CD4-positive, CD25-positive, alpha-beta regulatory T cell (primary cell): ENCODE measurements at places on chromosomes 5 and 9.
A peak's percentile ranks its signal among the peaks of the same experiment; 100 is the strongest.

DNA sequence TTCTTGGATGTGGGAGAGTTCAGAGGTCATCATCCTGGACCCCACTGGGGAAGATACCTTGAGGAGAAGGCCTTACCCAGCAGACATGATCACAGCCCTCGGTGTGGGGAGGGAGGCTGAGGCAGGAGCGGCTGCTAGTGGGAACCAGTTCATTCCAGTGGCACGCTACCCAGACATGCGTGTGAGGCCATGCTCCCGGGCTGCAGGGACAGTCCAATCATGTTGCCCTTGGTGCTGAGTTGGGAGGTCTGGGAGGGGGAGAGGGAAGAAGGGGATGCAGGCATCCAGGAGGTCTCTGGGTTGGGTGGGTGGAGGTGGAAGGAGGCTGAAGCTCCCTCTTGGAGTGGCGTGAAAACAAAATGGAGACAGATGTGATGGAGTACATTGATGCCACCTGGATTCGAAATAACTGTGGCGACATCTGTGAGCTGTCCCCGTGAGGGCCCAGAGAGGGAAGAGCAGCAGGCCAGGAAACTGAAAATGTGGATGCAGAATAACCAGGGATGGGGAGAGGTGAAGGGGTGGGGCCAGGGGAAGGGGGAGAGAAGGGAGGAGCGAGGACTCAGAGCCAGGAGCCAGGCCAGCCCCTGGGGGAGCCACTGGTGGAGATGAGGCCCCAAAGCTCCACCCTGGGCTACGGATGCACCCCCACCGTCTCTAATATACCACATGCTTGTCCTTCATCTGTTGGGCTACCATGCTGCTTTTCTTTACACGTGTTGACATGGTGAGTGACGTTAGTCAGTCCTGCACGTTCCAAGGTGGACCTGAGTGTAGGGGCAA is 16.2 kb downstream of the NDUFS6 start:
- DNase-seq = no peak

GRCh38 chr5:85841653-85842052 is 776.1 kb upstream of the COX7C start:
- no peak for DNase-seq

DNA sequence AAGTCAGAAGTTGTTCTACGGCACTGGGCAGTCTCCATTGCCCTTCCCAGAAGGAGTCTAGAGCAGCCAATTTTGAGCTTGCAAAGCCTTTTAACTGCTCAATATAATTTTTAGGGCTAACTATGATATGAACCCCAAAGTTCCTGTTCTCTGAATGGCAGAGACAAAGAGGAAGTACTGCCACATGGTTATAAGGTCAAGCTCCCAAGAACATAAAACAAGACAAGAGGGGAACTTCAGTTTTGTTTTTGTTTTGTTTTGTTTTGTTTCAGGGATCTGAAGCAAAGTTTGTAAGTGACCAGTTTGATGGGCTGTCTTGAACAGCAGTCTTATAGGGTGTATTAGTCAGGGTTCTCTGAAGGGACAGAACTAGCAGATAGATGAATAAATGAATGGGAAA is 11.9 kb upstream of the SMC2 start:
- no peak for DNase-seq

DNA sequence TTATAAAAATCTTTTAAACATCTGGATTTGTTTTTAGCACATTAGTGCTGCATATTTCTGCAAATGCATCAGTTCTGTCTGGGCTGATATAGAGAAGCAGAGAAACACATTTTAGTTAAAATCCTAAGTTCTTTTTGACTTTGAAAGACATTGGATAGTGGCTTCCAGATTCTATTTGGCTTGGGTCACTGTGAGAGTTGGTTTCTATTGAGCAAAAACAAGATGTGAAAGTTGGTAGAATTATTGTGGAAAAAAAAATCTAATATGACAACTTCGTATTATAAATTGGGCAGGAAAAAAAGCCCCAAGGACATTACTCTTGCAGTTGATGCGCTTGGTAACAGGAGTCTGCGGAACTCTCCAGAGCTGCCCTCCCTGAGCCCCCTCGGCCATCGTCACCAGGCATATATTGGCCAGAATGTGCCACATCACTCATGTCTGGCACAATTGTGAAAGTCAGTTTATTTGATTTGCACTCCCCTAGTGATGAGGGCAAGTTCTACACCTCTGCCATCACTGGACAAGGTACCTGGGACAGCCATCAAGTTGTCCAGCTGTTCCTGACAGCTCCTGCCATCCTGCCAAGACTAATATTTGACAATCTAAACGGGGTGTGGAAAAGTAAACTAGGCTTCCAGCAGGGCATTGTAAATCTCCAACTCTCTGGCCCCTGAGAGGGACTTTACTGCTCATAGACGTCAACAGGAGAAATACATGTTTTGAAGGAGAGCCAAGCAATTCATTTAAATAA is 334.5 kb downstream of the TENT4A start:
- no peak for DNase-seq

- DNase-seq = no peak
Observed at GRCh38 chr5:60821488-60822284, 22.4 kb downstream of the ELOVL7 start.

DNA sequence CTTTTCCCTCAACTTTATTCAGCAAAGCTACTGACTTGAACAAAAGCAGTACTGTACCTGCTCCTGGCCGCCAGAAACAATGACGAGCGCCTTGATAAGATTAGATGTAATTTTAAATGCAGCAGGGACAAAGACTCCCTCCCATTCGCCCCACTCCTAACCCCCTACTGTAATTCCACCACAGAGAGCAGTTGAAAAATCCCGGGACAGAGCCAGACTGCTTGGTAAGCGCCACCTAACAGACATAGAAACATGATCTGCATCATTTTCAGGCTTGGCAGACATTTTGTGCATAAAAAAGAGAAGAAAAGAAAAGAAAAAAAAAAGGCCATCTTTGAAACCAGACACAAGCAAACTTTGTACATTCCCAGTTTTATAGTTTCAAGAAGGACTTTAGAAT is 81.9 kb downstream of the ISL1 start:
- no peak for DNase-seq

DNA sequence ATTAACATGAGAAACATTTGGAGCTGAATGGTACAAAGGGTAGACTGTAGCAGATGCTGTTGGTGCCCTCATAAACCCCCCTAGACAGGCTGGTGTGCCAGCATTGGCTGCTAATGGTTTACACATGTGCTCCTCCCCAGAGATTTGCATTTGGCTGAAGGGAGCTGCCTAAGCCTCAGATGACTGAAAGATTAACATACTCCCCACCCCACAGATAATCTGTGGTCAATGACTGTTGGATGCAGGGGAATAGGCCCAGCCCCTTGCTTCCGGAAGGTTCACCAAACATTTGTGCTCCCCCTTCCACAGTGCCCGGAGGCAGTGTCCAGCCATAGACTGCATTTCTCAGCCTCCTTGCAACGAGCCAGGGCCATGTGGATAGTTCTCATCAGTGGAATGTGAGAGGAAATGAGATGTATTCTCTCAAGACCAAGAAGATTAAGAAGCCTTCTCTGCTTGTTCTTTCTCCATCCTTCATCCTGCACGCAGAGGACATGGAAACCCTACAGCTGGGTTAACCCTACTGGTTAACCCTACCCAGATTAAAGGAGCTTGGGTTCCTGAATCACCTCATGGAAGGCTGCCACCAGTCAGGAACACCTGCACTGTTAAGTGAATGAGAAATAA is 79.6 kb downstream of the PHAX start:
- DNase-seq = no peak

GRCh38 chr9:121292801-121293241 is 24.9 kb downstream of the GSN start:
- DNase-seq = no peak

GRCh38 chr5:41822036-41822435 is 48.2 kb downstream of the OXCT1 start:
- no peak for DNase-seq

DNA sequence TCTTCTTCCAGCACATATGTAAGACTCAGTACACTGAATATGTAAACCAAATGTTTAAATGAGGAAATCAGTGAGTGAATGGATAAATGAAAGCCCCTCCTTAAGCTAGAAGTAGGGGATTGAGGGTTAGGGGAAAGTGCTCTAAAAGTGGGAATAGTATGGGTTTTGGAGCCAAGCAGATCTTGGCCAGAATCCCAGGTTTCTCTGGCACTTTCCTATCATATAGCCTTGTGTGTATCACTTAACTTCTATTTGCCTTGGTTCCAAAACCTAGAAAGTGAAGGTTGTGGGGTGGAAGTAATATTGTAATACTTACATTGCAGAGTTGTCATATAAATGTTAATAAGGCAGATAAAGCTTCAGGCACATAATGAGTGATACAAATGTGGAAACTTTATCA is 45.0 kb upstream of the SV2C start:
- DNase-seq = no peak

- no peak for DNase-seq
Observed at GRCh38 chr5:169745441-169746146, 108.5 kb downstream of the DOCK2 start.

- DNase-seq = no peak
Observed at GRCh38 chr5:135875567-135875966, 20.1 kb downstream of the IL9 start.

DNA sequence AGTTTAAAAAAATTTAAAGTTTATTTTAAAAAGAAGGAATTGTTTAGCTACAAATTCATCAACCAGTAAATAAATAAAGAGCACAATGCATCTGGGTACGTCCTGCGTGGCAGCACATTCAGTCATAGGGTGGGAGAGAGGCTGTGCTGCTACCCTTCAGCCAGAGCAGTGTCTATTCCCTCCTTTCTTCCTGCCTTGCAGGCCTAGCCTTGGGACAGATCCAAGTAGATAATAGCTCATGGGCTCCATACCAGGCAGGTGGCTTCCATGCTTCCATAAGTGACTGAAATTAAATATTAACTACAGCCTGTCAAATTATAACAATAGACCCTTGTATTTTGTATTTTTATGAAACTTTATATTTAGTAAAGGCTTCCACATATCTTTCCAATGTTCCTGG is 408.3 kb upstream of the RGMB start:
- DNase-seq = no peak

- no peak for DNase-seq
Observed at GRCh38 chr5:90356622-90357021, 52.9 kb downstream of the CETN3 start.

DNA sequence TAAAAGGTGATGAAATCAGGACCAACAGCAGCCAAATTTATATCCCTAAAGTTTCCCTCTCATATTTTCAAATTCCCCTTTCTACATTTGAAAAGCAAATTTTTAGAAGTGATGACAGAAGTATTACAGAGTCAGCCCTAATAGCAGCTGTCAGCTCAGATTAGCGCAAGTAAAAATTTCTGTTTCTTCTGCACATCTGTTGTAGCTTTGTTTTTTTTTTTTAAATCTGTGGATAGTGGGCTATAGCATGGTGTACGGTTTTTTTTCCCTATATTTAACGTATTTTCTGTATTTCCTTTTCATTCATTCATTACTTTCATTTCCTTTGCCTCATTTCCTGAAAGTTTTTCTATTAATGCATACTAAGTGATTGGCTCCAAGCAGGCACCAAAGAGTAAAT is 99.1 kb downstream of the MACIR start:
- no peak for DNase-seq

DNA sequence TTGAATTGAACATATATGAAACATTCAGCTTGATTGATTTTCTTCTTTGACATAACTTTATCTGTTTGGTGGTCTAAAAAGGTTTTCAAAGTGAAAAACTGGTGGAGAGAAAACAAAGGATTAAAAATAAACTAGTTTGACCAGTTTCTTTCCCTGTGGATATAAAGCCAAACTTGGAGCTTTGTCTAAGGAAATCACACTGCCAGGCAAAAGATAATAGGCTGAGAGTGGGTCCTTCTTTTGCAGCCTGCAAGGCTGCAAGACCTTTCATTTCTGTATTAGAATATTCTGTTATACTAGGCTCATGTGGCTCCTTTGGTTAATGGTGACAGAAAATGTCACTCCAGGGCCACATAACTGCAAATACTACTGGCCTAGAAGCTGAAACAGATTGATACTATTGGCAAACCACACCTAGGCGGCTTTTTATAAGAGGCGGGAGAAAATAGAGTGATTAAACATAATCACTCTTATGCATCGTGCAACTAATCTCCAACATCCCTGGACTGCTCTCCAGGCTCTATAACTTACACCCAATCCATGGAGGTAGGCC is 129.1 kb upstream of the ZNF462 start:
- DNase-seq = no peak

- DNase-seq = no peak
Observed at GRCh38 chr5:171938358-171938757, 68.1 kb downstream of the FBXW11 start.

DNA sequence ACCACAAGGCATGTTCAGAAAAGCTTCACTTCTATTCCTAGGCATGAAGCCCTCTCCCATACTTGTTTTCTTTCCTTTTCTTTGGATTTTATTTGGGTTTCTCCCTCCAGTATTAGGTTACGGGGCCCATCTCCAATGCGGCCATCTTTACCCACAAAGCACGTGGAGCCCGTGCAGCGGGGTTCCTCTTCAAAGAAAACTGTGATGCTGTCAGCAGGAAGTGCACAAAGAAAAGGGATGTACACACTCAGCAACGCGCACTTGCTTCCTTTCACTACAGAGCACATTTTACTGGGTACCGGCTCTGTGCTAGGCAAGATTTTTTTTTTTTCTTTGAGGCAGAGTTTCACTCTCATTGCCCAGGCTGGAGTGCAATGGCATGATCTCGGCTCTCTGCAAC is 106.6 kb downstream of the COL23A1 start:
- peak; percentile 74 for DNase-seq

DNA sequence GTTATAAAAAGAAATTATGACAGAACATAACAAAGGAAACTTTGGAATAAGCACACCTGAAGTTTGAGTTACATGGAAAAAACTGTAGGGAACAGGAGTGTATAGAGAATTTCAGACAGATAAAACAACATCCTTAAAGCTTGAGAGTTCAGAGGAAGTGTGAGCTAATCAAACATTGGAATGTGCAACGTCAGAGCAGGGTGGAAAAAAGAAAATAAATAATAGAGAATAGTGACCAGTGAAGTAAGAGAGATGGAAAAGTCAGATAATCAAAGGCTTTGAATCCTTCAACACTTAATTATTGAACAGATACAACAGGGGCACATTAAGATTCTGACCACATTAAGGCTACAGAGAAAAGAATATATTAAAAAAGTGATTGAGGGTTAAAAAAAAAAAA is 128.5 kb upstream of the CDH10 start:
- no peak for DNase-seq

DNA sequence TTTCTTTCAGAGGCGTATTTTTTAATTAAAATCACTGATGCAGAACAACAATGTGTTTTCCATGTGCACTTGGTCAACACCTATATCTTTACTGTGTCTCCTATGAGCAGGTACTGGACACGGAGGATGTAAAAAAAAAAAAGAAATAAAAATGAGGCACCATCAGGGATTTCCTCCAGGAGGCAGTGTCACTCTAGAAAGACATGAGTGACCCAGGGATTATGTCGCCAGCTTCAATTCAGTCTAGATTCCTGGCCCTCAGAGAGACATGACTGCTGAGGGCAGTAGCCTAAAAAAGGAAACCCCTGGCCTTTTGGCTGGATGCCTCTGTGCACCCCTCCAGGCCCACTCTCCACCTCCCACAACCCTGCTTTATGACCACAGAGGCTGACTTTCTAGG is 18.3 kb upstream of the IL33 start:
- DNase-seq = no peak

DNA sequence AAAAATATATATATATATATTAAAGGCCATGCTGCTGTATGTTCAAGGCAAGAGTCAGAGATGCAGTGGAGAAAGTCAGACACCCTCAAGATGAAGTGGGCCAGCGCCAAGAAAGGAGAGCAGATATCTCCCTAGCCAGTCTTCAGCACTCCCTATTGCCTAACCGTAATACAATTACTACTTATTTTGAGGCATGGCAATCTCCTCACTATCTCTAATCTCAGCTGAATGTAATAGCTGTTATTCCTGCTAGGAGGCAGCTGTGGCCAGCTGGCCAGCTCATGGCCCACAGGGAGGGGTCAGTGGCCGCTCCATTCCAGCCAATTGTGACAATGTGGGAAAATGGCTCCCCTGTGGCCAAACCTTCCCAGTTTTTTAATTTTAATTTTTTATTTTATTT is 87.5 kb upstream of the FBXW11 start:
- no peak for DNase-seq
